ENCODE measurements at places on chromosomes 16 and 17.
A peak's percentile ranks its signal among the peaks of the same experiment; 100 is the strongest.

DNA sequence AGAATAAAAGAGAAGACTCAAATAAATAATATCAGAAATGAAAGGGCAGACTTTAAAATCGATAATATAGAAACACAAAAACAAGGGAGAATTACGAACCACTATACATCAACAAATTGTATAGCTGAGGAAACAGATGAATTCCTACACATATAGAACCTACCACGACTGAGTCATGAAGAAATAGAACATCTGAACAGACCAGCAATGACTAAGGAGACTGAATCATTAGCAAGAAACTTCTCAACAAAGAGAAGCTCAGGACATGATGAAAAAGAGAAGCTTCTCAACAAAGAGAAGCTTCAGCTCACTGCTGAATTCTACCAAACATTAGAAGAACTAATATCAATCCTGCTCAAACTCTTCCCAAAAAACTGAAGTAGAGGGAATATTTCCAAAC, 255.9 kb downstream of the CEP112 start:
- no peak for ATAC-seq

- ATAC-seq = no peak
These were observed 9.1 kb upstream of the SLC47A2 start for GRCh38 chr17:19725486-19725885.

GRCh38 chr17:48048384-48049126, 396 bp downstream of the NFE2L1 start:
- ATAC-seq = peak; percentile 82

DNA sequence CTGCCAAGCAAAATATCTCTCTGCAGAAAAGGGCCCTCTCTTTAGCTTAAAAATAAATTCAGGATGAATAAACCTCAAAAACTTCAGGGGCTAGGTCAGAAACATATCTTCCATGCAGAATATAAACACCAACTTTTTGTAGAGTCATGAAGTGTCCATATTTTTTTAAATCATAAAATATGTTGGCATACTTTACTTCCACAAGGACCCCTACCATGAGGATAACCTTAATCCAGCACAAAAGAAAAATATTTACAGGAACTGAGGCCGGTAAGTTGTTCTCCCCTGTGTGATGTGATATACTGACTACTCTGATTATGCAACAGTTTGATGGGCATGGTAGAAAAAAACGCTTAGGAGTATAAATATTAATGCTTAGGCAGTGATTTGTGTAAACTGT, 264.8 kb upstream of the CDH11 start:
- ATAC-seq = no peak

- no peak for ATAC-seq
These were observed 49.9 kb upstream of the TANGO6 start for GRCh38 chr16:68793401-68793857.

DNA sequence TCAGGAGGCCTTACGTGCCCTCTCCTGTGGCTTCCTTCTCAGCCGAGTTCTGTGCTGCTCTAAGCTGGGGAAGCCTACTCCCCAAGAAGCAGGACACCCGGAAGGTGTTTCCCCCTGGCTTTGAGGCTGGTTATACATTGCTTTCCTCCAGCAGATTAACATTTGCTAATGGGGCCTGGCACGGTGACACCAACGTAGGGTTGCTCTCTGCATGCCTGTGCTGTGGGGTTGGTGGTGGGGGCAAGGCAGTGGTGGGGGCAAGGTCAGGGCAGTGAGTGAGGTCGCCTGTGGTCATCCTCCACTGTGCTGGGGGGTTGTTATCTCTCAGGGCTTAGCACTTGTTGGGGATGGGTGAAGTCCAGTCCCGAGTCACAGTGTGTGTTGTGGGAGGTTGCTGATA, 4.2 kb downstream of the USP6 start:
- ATAC-seq = no peak

GRCh38 chr17:70238646-70239045, 69.3 kb downstream of the KCNJ2 start:
- ATAC-seq = no peak

- no peak for ATAC-seq
These were observed 1024.8 kb upstream of the EEF2KMT start for GRCh38 chr16:6122401-6122800.

GRCh38 chr16:89042711-89043551, 50.7 kb upstream of the ACSF3 start:
- ATAC-seq = no peak

DNA sequence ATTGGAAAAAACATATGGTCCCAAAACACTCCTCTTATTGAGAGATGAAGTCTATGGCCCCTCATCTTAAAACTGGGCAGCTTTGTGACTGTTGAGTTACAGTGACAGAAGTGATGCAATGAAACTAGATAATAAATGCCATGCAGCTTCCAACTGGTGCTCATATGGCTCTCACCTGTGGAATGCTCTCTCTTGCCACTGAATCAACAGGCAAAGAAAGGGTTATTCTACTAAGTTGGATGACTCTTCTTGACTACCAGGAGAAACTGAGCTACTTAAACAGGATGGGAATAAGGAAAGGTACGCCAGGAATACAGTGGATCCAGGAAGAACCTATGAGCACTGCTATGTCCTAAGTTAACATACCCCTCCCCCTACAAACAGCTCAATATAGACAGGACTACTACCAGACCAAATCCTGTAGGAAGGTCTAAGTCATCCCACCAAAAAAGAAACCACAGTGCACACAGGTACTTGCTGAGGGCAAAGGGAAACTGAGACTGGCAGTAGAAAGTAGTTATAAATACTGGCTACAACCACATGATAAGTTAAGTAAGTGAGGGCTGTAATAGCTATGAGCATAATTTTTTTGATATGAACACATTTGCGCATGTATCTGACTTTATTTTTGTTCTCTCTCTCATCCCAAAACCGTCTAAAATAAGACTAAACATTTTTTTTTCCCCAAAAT, 398.5 kb downstream of the ZFHX3 start:
- no peak for ATAC-seq

- no peak for ATAC-seq
These were observed 44.3 kb downstream of the SPECC1 start for GRCh38 chr17:20053361-20053964.

DNA sequence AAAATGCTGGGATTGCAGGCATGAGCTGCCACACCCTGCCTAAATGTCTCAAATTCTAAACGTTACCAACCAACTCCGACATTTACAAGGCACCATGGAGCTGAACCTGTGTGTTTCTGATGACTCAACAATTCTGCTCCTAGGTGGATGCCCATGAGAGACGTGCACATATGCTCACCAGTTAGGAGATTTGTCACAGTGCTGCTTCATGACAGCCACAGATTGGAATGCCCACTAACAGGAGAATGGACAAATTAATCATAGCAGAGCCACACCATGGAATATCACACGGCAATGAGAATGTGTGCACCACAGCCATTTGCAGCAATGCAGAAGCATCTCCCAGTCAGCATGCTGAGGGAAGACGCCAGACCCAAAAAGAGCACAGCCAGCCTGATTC, 8.0 kb upstream of the KCNG4 start:
- no peak for ATAC-seq

- no peak for ATAC-seq
These were observed 47.8 kb upstream of the SLC47A1 start for GRCh38 chr17:19485800-19486340.

- ATAC-seq = no peak
These were observed 3.9 kb downstream of the ANKRD13B start for GRCh38 chr17:29596811-29597210.

GRCh38 chr16:3022208-3022683, 1.5 kb downstream of the HCFC1R1 start:
- ATAC-seq = peak; percentile 66

DNA sequence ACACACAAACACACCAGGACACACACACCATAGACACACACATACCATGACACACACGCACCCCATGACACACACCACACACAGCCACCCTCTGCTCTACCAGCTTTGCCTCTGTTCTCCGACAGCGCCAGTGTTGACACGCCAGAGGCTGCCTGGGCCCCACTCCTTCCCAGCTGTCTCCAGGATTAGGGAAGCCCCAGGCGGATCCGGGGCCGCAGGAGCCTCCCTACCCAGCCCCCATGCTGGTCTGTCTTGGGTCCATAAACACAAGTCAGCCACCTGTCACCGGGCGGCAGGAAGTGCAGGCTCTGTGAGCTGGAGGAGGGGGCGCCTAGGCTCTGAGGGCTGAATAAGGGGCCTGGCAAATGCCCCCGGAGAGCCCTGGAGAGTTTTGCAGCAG, 10.5 kb downstream of the TBC1D16 start:
- ATAC-seq = no peak

GRCh38 chr17:51699303-51699702, 439.0 kb downstream of the UTP18 start:
- ATAC-seq = no peak

DNA sequence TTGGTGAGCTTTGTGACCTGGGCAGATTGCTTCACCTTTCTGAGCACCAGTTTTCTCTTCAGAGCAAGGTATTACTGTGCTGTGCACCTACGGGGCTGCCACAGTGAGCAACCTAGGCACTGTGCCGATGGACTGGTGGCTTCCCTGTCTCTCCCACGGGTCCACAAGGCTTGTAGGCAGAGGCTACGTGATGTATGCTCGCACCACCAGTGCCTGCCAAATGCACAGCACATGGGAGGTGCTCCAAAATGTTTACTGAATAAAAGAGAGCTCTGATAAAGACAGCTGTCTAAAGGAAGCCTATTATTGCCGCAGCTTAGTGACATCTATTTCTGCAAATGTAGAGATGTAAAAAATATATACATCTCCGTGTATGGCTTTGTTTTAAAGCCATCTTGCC, 139.2 kb downstream of the CDK5R1 start:
- ATAC-seq = no peak

DNA sequence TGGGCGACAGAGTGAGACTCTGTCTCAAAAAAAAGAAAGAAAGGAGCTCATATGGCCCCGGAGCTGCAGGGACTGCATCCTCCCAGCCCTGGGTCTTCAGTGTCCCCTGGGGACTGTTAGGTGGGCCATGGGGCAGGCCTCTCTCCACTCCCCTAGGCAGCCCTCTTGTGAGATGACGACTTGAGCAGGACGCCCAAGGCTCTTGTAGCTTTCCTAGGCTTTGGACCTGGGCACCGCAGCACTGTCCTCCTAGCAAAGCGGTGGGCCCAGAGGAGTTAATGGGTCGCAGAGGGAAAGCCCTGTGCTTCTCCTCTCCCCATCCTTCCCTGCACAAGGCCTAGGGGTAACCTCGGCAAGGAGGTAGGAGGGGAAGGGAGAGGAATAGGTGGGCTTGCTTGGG, 202.2 kb downstream of the NTN1 start:
- ATAC-seq = no peak

- ATAC-seq = peak; percentile 80
These were observed 19.9 kb downstream of the CEP295NL start for GRCh38 chr17:78883089-78883532.

DNA sequence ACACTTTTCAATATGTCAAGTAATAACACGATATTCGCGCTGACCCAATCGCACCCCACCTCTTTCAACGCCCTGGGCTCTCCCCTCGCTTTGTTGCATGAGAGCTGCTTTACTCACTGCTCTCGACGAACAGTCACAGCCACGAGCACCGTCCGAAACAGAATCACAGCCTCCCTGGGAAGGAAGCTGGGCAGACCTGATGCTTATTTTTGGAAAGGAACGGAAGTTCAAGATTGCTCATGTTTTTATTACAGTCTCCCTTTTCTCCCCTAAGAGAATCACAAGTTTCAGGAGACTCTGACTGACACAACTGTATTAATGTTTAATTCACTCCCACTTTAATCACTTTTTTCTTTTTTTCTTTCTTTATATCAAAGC, 67.8 kb downstream of the ANKRD11 start:
- no peak for ATAC-seq

GRCh38 chr17:44000141-44000860, 4.1 kb upstream of the NAGS start:
- ATAC-seq = no peak

DNA sequence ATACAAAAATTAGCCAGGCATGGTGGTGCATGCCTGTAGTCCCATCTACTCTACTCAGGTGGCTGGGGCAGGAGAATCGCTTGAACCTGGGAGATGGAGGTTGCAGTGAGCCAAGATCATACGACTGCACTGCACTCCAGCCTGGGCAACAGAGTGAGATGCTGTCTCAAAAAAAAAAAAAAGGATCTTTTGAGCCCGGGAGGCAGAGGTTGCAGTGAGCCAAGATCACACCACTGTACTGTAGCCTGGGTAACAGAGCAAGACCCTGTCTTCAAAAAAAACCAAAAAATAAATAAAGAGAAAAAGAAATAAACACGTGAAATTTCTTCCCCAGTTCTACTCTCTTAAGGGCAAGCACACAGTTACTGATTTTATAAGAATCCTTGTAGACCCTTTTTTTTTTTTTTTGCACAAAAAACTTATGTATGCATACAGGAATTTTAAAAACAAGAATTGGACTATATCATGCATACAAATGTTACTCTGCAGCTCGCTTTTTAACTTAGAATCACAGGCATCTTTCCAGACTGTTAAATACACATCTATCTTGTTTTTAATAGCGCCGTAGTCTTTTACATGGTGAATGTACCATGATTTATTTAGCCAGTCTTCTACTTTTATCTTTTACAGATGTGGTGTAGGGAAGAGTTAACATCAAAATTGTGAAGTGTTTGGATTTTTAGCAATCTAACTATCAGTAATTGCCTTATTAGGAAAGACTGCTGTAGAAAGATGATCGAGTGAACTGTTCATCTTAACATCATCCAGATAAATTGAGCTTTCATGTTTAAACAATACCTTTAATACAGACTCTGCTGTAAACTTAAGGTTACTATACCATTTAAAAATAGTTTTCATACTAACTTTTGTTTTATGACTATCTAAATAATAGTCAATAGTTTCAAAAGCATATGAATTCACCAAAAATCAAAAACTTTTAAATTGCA, 14.6 kb downstream of the CDH3 start:
- ATAC-seq = no peak

DNA sequence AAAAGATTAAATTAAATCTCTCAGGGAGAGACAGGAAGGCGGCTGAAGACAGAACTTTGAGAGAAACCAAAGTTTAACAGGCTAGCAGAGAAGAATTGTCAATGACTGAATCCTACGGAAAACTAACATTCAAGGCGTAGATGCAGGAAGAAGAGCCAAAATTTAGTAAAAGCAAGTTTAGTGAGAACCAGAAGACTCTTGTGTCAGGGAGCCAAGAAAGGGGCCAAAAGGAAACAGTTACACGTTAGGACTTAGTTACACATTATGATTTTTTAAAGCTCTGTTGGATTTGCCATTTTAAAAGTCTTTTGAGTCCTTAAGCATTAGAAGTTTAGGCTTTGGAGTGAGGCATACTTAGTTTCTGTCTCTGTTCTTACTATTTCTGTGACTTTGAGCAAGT, 164.6 kb downstream of the CHD9 start:
- no peak for ATAC-seq

- ATAC-seq = no peak
These were observed 1.5 kb upstream of the OVCA2 start for GRCh38 chr17:2040219-2040827.
